Cardiac septum (tissue), 1 donor: ENCODE measurements at places on chromosomes 5 and 9. TPM values are rescaled to one million over a fixed set of nuclear protein-coding genes. Genes with fewer than 3 reads are reported as not detected.

Gene SH3GLB2
- total RNA-seq, result 40.6 TPM

Gene BAAT
- total RNA-seq, result 0.22 TPM

Gene SHB
- total RNA-seq, result 39.0 TPM

Gene NANS
- total RNA-seq, result 26.3 TPM

Gene TMEM174
- total RNA-seq, result not detected

Gene LVRN
- total RNA-seq, result 0.27 TPM

Gene RARS1
- total RNA-seq, result 47.4 TPM

Gene TMOD1
- 151 TPM for total RNA-seq
